ENCODE measurements at places on chromosomes 4 and X. TPM values are rescaled to one million over a fixed set of nuclear protein-coding genes. Genes with fewer than 3 reads are reported as not detected.

DNA sequence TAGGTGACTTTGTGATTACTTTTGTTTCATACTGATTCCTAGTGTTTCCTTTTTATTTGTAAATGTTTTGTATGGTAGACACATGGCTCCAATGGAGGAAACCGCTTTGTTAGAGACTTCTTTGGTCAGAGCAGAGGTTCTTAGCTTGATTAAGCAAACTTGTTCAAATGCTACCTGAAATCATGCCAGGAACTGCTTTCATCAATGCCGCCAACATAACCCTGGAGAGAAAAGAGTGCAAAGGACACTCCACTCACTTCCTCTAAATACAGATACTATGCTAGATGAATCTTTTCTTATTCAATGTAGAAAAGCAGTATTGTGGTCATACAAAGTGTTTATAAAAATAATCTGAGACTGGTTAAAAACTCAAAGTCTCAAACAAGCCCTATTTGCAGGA, 25.7 kb upstream of the COX7B2 start:
- H3K36me3 ChIP-seq: no peaks in the 10 kb centered on the region
- no peak overlapping the region for H3K4me3 ChIP-seq
- H3K27ac ChIP-seq: no peak overlapping the region
- no peaks in the 10 kb centered on the region for H3K27me3 ChIP-seq
- no peaks in the 10 kb centered on the region for H3K4me1 ChIP-seq
- DNase-seq: no peak

GRCh38 chrX:39499996-39500395, 597.8 kb downstream of the BCOR start:
- no peak for DNase-seq
- no peak overlapping the region for H3K4me3 ChIP-seq
- no peaks in the 10 kb centered on the region for H3K4me1 ChIP-seq
- no peaks in the 10 kb centered on the region for H3K36me3 ChIP-seq
- H3K27me3 ChIP-seq: no peaks in the 10 kb centered on the region

DNA sequence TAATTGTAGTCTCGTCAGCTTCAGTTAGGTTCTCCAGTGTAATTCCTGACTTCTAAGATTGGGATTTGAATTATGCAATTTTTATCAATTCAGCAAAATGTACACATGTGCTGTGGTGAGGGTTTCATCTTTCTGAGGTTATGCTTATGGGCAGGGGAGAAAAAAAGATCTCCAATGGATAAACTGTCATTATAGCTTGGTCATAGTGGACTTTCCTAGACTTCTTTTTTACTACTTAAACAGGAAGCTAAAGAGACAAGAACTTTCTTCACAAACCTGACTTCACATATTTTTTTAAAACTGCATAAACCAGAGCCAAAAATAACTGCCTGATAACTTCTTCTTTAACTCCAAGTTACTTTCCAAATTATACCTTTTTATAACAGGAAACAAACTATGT, 21.7 kb upstream of the SPP1 start:
- no peaks in the 10 kb centered on the region for H3K27me3 ChIP-seq
- no peak overlapping the region for H3K27ac ChIP-seq
- H3K4me3 ChIP-seq: no peak overlapping the region
- no peaks in the 10 kb centered on the region for H3K4me1 ChIP-seq
- DNase-seq: no peak

GRCh38 chrX:63702556-63702955, 82.5 kb downstream of the ARHGEF9 start:
- no peak for DNase-seq
- H3K27me3 ChIP-seq: no peaks in the 10 kb centered on the region
- H3K36me3 ChIP-seq: peaks cover 3% of the 10 kb centered on the region
- H3K27ac ChIP-seq: no peak overlapping the region

- no peaks in the 10 kb centered on the region for H3K4me1 ChIP-seq
- H3K27ac ChIP-seq: no peak overlapping the region
- no peak for DNase-seq
- no peaks in the 10 kb centered on the region for H3K27me3 ChIP-seq
These were observed 33.5 kb upstream of the STOX2 start for GRCh38 chr4:183871581-183871980.

DNA sequence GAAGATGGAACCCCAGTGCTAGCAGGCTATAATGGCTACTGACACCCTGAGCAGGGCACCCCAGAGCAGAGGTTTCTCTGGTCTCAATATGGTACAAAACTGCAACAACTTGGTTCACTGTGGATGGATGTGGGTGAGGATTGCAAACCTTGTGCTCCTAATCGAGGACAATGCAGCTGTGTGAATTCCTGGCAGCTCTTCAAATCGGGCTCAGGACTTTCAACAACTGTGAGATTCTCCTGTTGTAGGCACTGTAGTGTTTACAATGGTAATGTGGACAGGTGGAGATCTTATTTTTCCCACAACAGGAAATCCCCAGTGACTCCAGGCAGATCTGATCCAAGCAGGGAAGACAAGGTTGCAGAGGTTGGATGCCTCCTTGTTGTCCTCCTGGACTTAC, 101.5 kb downstream of the RCHY1 start:
- no peaks in the 10 kb centered on the region for H3K4me1 ChIP-seq
- DNase-seq: no peak
- H3K27me3 ChIP-seq: no peaks in the 10 kb centered on the region
- no peak overlapping the region for H3K27ac ChIP-seq
- no peak overlapping the region for H3K4me3 ChIP-seq

DNA sequence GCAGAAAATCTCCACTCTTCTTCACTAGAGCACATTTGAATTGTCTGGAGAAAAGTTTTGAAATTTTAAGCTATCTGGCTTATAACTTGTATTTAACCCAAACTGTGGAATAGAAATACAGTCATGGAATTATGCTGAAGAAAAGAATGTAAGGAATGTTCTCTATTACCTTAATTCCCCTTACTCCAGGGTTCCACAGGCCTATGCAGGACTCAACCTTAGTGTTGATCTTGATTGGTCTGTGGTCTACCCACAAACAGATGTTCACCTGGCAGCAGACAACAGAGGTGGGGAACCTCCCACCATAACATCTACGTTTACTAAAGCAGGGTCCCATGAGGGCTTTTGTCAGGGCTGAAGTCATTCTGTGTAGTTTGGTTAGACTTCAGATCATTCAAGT, 189.3 kb upstream of the GPRIN3 start:
- H3K36me3 ChIP-seq: no peaks in the 10 kb centered on the region
- H3K27me3 ChIP-seq: no peaks in the 10 kb centered on the region
- no peak overlapping the region for H3K4me3 ChIP-seq
- H3K4me1 ChIP-seq: no peaks in the 10 kb centered on the region
- H3K27ac ChIP-seq: no peak overlapping the region
- DNase-seq: no peak

DNA sequence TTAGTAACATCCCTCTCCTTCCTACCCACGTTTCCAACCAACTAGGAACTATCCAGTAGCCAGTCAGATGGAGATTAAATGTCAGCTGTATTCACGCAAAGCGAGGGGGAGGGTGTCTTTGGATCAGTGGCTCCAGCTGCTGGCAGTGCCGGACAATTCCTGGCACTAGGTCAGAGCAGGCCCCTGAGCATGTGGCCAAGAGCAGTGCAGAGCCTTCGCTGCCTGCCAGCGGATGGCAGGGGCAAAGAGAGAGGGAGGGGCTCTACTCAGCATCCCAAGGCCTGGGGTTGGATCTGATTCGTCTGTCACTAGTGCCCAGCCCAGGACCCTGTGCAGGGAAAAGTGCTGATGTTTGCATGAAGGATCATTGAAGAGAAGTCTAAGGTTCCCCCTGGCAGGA, 28.7 kb upstream of the JAKMIP1 start:
- H3K4me1 ChIP-seq: no peaks in the 10 kb centered on the region
- H3K27me3 ChIP-seq: no peaks in the 10 kb centered on the region
- no peaks in the 10 kb centered on the region for H3K36me3 ChIP-seq
- H3K27ac ChIP-seq: no peak overlapping the region
- no peak for DNase-seq
- H3K4me3 ChIP-seq: no peak overlapping the region

DNA sequence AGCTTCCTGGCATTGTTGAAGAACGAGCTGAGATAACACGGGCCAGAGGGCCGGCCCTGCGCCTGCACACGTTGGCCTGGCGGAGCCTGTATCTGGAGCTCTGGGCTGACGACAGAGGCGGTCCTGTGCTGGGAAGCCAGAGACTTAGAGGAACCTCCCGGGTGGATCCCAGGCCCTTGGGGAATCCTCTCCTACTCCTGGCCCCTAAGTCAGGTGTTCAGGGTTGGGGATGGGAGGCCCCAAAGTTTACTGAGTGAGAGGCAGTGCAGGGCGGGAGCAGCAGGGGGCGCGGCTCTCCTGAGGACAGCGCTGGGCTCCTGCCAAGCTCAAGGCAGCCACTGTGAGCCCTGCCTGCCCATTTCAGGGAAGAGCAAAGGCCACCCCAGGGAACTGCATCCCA, 2.5 kb upstream of the HTRA3 start:
- no peaks in the 10 kb centered on the region for H3K36me3 ChIP-seq
- no peak overlapping the region for H3K4me3 ChIP-seq
- DNase-seq: no peak

GRCh38 chrX:9420275-9421265, 44.3 kb upstream of the TBL1X start:
- H3K27me3 ChIP-seq: no peaks in the 10 kb centered on the region
- H3K4me1 ChIP-seq: no peaks in the 10 kb centered on the region
- no peak overlapping the region for H3K4me3 ChIP-seq
- no peak for DNase-seq
- H3K36me3 ChIP-seq: no peaks in the 10 kb centered on the region

- no peaks in the 10 kb centered on the region for H3K4me1 ChIP-seq
- no peaks in the 10 kb centered on the region for H3K27me3 ChIP-seq
- no peak for DNase-seq
- H3K27ac ChIP-seq: no peak overlapping the region
- no peak overlapping the region for H3K4me3 ChIP-seq
These were observed 9.2 kb upstream of the SORCS2 start for GRCh38 chr4:7183161-7183560.

- H3K27me3 ChIP-seq: no peaks in the 10 kb centered on the region
- H3K27ac ChIP-seq: no peak overlapping the region
- no peak for DNase-seq
These were observed 146.8 kb upstream of the PJA1 start for GRCh38 chrX:69311936-69312670.

- H3K27ac ChIP-seq: no peak overlapping the region
- H3K36me3 ChIP-seq: peaks cover 78% of the 10 kb centered on the region
- H3K27me3 ChIP-seq: no peaks in the 10 kb centered on the region
- no peak for DNase-seq
- no peak overlapping the region for H3K4me3 ChIP-seq
- H3K4me1 ChIP-seq: peaks cover 4% of the 10 kb centered on the region
These were observed 19.3 kb upstream of the ADD1 start for GRCh38 chr4:2824329-2824835.

DNA sequence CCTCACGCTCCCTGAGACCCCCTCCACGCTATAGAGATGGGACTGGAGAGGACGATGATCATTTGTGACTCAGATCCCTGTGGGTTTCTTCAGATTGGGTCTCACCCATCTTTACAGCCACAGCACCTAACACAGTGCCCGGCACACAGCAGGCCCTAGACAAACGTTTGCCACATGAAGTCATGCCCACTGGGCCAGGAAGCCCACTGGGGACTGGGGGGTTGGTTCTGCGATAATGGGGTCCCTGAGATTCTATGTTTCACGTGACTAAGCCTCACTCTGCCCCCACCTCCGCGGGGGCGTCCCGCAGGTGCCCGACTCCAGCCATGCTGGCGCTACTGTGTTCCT, 3.8 kb downstream of the SOD3 start:
- H3K4me3 ChIP-seq: no peak overlapping the region
- H3K4me1 ChIP-seq: no peaks in the 10 kb centered on the region
- no peak overlapping the region for H3K27ac ChIP-seq
- no peaks in the 10 kb centered on the region for H3K27me3 ChIP-seq
- DNase-seq: no peak
- no peaks in the 10 kb centered on the region for H3K36me3 ChIP-seq

DNA sequence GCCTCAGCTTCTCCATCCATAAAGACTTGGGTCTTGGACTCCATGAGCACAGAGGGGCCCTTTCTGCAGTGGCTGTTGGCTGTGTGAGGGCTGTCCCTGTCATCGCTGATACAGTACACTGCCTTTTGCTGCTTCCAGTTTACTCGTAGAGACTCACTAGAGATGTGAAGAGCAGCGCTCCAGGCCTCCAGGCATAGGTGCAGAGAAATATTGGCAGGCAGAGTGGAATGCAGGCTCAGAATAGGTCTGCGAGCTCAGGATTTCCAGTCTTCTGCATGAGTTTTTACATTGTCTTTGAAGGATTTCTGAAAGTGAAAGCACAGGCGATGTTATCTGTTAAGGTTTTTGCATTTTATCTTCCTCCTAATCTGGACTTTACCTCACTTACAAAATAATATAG, 97.4 kb downstream of the AASDH start:
- H3K36me3 ChIP-seq: no peaks in the 10 kb centered on the region
- H3K4me1 ChIP-seq: no peaks in the 10 kb centered on the region
- no peak for DNase-seq
- peak overlapping the region; percentile 45 for H3K27ac ChIP-seq
- H3K27me3 ChIP-seq: no peaks in the 10 kb centered on the region

- H3K4me3 ChIP-seq: peak overlapping the region; percentile 82
- H3K27me3 ChIP-seq: no peaks in the 10 kb centered on the region
- peak overlapping the region; percentile 67 for H3K27ac ChIP-seq
- no peaks in the 10 kb centered on the region for H3K36me3 ChIP-seq
These were observed 90.0 kb upstream of the EDA2R start for GRCh38 chrX:66728818-66729271.

GRCh38 chrX:118497180-118497818, 1.7 kb downstream of the DOCK11 start:
- peak overlapping the region; percentile 87 for H3K27ac ChIP-seq
- no peaks in the 10 kb centered on the region for H3K27me3 ChIP-seq
- DNase-seq: peak; percentile 37
- H3K36me3 ChIP-seq: peaks cover 4% of the 10 kb centered on the region
- H3K4me1 ChIP-seq: peaks cover 37% of the 10 kb centered on the region
- peak overlapping the region; percentile 90 for H3K4me3 ChIP-seq

- no peaks in the 10 kb centered on the region for H3K36me3 ChIP-seq
- no peak overlapping the region for H3K27ac ChIP-seq
- no peaks in the 10 kb centered on the region for H3K27me3 ChIP-seq
These were observed 87.9 kb upstream of the PAK3 start for GRCh38 chrX:111008126-111008525.

DNA sequence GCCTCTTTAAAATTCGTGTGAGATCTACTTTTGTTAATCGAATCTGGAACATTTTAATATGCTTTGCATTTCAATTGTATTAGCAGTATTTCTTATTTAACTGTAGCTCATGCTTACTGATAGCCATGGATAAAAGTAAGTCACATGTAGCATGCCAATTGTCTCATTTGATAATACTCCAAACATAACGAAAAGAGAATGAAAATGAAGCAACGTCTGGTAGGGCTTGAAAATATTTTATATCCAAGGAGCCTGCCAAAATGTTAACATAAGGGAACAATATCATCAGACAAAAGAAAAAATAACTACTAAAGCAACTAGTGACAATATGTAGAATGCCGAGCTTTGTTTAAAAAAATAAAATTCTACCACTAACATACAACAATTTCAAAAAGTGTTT, 94.1 kb upstream of the MID1 start:
- no peak for DNase-seq
- H3K36me3 ChIP-seq: no peaks in the 10 kb centered on the region
- H3K4me3 ChIP-seq: no peak overlapping the region
- no peaks in the 10 kb centered on the region for H3K4me1 ChIP-seq

GRCh38 chrX:101460669-101461068, 24.6 kb upstream of the ARMCX4 start:
- DNase-seq: no peak
- H3K4me1 ChIP-seq: no peaks in the 10 kb centered on the region
- no peak overlapping the region for H3K27ac ChIP-seq
- H3K36me3 ChIP-seq: no peaks in the 10 kb centered on the region

The CHRNA9 gene
- 0.32 TPM for total RNA-seq

The NEUROG2 gene
- total RNA-seq: not detected

The MAGEA2B gene
- not detected for total RNA-seq

The GABRG1 gene
- total RNA-seq: not detected

The FUNDC1 gene
- 9.8 TPM for total RNA-seq

Measured in naive thymus-derived CD4-positive, alpha-beta T cell (primary cell).